Thoracic aorta (tissue), 2 donors: ENCODE measurements at places on chromosomes 11 and 22. TPM values are rescaled to one million over a fixed set of nuclear protein-coding genes. Genes with fewer than 3 reads are reported as not detected.

- peaks cover 13% of the 10 kb centered on the region for H3K36me3 ChIP-seq
- no peak for DNase-seq
- peaks cover 12% of the 10 kb centered on the region for H3K4me1 ChIP-seq
- no peaks in the 10 kb centered on the region for H3K27me3 ChIP-seq
- no peak overlapping the region for H3K27ac ChIP-seq
- no peak overlapping the region for H3K4me3 ChIP-seq
Measured at GRCh38 chr22:27846910-27847309, 45.4 kb upstream of the MN1 start.

WNT11 gene
- total RNA-seq: 12.0 TPM

CLTCL1 gene
- 6.1 TPM for total RNA-seq

GRCh38 chr11:24965748-24966147 is 468.9 kb downstream of the LUZP2 start:
- H3K4me1 ChIP-seq: no peaks in the 10 kb centered on the region

- H3K27ac ChIP-seq: no peak overlapping the region
- H3K4me1 ChIP-seq: no peaks in the 10 kb centered on the region
- H3K36me3 ChIP-seq: no peaks in the 10 kb centered on the region
- DNase-seq: no peak
Measured at GRCh38 chr11:32417806-32418205, 17.5 kb downstream of the WT1 start.

- H3K4me1 ChIP-seq: peaks cover 18% of the 10 kb centered on the region
- DNase-seq: no peak
- H3K27ac ChIP-seq: peak overlapping the region; percentile 82
- no peaks in the 10 kb centered on the region for H3K27me3 ChIP-seq
- H3K36me3 ChIP-seq: no peaks in the 10 kb centered on the region
Measured at GRCh38 chr22:21866833-21867527, 465 bp downstream of the MAPK1 start.

DNA sequence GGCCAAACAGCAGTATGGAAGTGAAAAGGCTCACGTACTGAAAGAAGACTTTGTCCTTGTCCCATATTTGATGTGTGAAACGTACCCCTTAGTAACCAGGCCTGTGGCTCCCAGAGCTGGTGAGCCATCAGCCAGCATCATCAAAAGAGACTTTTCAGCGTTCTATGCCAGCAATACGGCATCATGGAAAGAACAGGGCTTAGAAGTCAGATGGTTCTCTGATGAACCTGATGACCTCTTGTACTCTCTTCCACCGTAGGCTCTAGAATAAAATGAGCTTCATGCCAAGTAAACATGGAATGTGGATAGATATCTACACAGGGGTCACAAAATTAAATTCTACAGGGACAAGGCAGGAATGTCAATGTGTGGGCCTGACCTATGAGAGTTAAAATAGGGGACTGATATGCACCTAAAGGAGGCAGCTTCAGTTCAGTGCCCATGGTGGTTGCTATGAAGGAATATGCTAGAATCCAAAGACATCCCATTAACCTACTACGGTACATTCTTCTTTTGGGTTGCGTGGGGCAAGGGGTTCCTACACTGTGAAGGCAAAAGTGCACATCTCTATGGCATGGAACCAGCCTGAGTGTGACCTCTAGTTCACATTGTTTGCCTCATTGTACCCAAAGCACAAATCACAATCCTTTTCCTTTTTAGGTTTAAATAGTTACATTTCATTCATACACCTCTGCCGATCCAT is 130.6 kb downstream of the ETS1 start:
- H3K4me1 ChIP-seq: peaks cover 25% of the 10 kb centered on the region
- H3K4me3 ChIP-seq: no peak overlapping the region
- no peaks in the 10 kb centered on the region for H3K27me3 ChIP-seq

- no peak for DNase-seq
Measured at GRCh38 chr11:99773646-99774045, 752.9 kb downstream of the CNTN5 start.

- DNase-seq: no peak
- no peak overlapping the region for H3K4me3 ChIP-seq
- no peak overlapping the region for H3K27ac ChIP-seq
- H3K4me1 ChIP-seq: no peaks in the 10 kb centered on the region
- H3K36me3 ChIP-seq: no peaks in the 10 kb centered on the region
Measured at GRCh38 chr11:11016068-11016467, 158.2 kb upstream of the ZBED5 start.

EFCAB6 gene
- 2.2 TPM for total RNA-seq

GRCh38 chr22:30823015-30823370 is 128.3 kb downstream of the OSBP2 start:
- peaks cover 11% of the 10 kb centered on the region for H3K4me1 ChIP-seq
- H3K36me3 ChIP-seq: no peaks in the 10 kb centered on the region
- H3K27ac ChIP-seq: no peak overlapping the region
- peaks cover 3% of the 10 kb centered on the region for H3K27me3 ChIP-seq

- H3K36me3 ChIP-seq: no peaks in the 10 kb centered on the region
- H3K27me3 ChIP-seq: no peaks in the 10 kb centered on the region
- no peak overlapping the region for H3K4me3 ChIP-seq
- H3K4me1 ChIP-seq: no peaks in the 10 kb centered on the region
- no peak for DNase-seq
Measured at GRCh38 chr11:66701432-66702240, 23.9 kb upstream of the RBM4B start.

DNA sequence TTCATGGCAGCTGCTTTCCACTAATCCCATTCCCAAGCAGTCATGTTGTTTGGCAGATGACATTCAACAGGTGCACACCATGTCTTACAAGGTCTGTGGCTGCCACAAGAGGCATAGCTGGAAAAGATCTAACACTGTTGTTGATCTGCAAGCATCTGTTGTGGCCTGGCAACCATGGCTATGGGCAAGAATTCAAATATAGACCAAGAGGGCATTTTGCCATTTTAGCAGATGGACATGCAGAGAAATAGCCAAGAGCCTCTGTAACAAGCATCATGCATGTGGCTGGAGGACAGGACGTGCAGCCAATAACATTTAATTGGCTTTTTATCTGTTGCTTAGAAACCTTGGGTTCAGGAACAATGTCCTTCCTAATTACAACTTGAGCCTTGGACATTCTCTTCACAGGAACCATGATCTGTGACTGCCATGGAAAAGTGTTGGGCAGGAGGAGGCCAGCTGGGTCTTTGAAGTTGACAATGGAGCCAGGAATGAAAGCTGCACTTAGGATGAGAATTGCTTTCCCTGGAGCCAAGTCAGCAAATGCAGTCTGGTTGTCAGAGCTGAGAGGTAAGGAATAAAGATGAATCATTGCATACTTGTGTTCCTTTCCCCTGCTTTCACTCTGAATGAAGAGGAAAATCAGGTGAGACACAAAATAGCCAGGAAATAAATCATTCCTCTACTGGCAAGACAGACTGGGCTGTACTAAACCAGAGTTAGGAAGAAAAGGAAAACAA is 113.6 kb upstream of the ANO5 start:
- no peaks in the 10 kb centered on the region for H3K36me3 ChIP-seq
- no peaks in the 10 kb centered on the region for H3K27me3 ChIP-seq
- DNase-seq: no peak
- H3K4me3 ChIP-seq: no peak overlapping the region
- H3K4me1 ChIP-seq: no peaks in the 10 kb centered on the region

- H3K4me3 ChIP-seq: no peak overlapping the region
- no peaks in the 10 kb centered on the region for H3K27me3 ChIP-seq
- H3K4me1 ChIP-seq: no peaks in the 10 kb centered on the region
Measured at GRCh38 chr22:23495614-23496444, 84.3 kb downstream of the IGLL1 start.

RBMXL2 gene
- not detected for total RNA-seq

PANX3 gene
- not detected for total RNA-seq

DNA sequence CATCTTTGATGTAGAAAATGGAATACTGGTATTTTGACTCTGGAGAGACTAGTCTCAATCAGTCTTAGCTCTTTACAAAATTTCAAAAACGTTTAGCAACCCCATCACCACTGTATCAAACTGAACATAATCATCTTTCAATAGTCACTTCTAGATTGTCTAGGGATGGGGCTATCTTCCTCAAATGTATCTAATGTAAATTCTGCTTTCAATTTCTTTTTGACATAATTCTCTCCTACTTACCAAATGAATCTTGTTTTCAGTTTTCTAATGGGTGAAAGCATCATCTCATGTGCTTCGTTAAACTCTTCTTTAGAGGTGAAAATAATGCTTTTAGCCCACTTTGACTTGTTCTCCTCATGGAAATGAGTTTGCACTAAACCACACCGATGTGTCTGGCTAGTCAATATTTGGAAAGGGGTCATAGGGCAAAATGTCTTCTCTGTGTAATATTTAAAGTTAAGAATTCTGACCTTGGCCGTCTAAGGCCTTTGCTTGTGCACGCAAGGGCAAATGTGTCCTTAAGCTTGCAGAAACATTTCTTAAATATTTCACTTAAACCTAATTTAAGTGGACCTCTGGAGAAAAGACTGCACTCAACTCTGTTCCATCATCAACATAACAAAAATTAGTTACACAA is 5.2 kb downstream of the SIK3 start:
- H3K27me3 ChIP-seq: no peaks in the 10 kb centered on the region
- H3K27ac ChIP-seq: peak overlapping the region; percentile 10
- DNase-seq: no peak
- H3K4me1 ChIP-seq: peaks cover 44% of the 10 kb centered on the region
- no peak overlapping the region for H3K4me3 ChIP-seq
- no peaks in the 10 kb centered on the region for H3K36me3 ChIP-seq

GRCh38 chr11:116257883-116258282 is 514.9 kb downstream of the BUD13 start:
- H3K27ac ChIP-seq: no peak overlapping the region
- no peaks in the 10 kb centered on the region for H3K4me1 ChIP-seq
- H3K36me3 ChIP-seq: no peaks in the 10 kb centered on the region
- H3K4me3 ChIP-seq: no peak overlapping the region

GRCh38 chr11:4482445-4482844 is at the start of gene OR52K1:
OR52K1 (plus strand) TSS chr11:4482646; CDS start chr11:4488901, 6,255 bp downstream.
- no peak for DNase-seq
- no peaks in the 10 kb centered on the region for H3K27me3 ChIP-seq
- no peaks in the 10 kb centered on the region for H3K36me3 ChIP-seq
- no peaks in the 10 kb centered on the region for H3K4me1 ChIP-seq
- H3K4me3 ChIP-seq: no peak within 1 kb of the TSS

GRCh38 chr11:14212986-14213385 is 146.0 kb downstream of the RRAS2 start:
- no peak overlapping the region for H3K27ac ChIP-seq
- no peaks in the 10 kb centered on the region for H3K36me3 ChIP-seq
- H3K27me3 ChIP-seq: no peaks in the 10 kb centered on the region

BIRC2 gene
- 92.9 TPM for total RNA-seq

DNA sequence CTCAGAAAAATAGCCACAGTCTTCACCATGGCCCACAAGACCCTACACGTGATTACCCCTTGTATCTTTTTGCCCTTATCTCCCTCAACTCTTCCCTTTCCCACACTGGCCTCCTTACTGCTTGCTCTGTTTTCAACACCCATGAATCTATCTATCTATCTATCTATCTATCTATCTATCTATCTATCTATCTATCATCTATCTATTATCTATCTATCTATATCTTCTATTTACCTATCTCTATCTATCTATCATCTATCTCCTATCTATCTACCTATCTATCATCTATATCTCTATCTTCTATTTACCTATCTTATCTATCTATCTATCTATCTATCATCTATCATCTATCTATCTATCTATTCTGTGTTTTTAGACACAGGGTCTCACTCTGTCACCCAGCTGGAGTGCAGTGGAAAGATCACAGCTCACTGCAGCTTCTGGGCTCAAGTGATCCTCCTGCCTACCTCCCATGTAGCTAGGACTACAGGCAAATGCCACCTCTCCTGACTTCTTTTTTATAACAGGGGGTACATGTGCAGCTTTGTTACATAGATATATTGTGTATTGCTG is 54.2 kb downstream of the CNTF start:
- H3K4me3 ChIP-seq: no peak overlapping the region
- no peaks in the 10 kb centered on the region for H3K27me3 ChIP-seq
- H3K36me3 ChIP-seq: no peaks in the 10 kb centered on the region
- H3K27ac ChIP-seq: no peak overlapping the region
- DNase-seq: no peak

MPZL2 gene
- total RNA-seq: 18.3 TPM

- no peak overlapping the region for H3K27ac ChIP-seq
- peaks cover 25% of the 10 kb centered on the region for H3K36me3 ChIP-seq
- H3K4me1 ChIP-seq: peaks cover 28% of the 10 kb centered on the region
- H3K27me3 ChIP-seq: no peaks in the 10 kb centered on the region
- H3K4me3 ChIP-seq: no peak overlapping the region
Measured at GRCh38 chr22:23790819-23791737, 4.3 kb downstream of the SMARCB1 start.

PTPRCAP gene
- 7.2 TPM for total RNA-seq

DNA sequence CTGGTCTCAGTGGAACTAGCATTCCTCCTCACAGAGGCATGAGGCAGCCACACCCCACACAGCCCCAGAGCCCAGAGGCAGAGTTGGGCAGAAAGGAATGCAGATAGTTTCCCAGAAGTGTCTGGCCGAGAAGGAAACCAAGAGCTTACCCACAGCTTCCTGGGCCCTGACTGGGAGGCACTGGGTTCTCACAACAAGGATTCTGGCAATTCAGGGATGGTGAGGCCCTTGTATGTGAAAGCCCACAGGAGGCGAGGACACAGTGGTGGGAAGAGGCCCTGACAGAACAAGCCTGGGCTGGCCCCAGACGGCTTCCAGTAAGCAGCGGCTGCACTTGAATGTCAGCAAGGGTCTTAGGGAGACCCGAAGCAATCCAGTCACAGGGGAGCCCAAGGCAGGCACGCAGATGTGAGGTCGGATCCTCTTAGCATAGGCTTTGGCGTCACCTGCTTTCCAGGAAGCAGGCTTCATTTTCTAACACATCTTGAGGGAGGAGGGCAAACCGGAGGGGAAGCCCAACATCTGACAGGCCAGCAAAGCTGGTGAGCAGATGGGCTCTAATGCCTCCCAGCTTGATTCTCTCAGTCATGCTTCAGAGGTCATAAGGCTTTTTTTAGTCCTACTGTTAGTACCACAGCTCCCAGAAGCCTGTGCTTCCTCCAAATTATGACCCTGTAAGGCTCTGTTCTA is 78.3 kb upstream of the AKIP1 start:
- no peaks in the 10 kb centered on the region for H3K36me3 ChIP-seq
- no peaks in the 10 kb centered on the region for H3K4me1 ChIP-seq
- H3K4me3 ChIP-seq: no peak overlapping the region
- no peak for DNase-seq
- no peaks in the 10 kb centered on the region for H3K27me3 ChIP-seq

DNA sequence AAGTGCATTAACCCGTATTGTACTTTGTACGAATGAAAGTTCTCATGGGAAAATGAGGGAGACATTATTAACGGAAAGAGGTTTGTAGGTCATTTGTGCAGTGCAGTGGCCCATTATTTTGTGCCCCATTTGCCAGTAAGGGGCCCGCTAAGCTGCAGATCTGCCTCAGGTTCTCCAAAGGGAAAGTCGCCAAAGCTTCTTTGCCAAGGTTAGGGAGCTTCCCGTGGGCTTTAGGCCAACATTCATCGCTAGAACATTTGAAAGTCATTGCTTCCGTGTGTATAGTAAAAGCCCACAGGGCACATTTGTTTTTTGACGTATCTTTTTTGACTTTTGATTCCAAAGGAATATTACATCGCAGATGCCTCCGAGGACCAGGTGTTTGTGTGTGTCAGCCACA is 61.0 kb upstream of the SORL1-AS1 start:
- no peaks in the 10 kb centered on the region for H3K27me3 ChIP-seq
- H3K4me3 ChIP-seq: no peak overlapping the region
- H3K4me1 ChIP-seq: no peaks in the 10 kb centered on the region
